Upper lobe of right lung (tissue), 1 donor: ENCODE measurements at places on chromosomes 2 and 18. TPM values are rescaled to one million over a fixed set of nuclear protein-coding genes. Genes with fewer than 3 reads are reported as not detected.

The CNRIP1 gene
- total RNA-seq = 23.8 TPM

- no peaks in the 10 kb centered on the region for H3K27me3 ChIP-seq
- no peak overlapping the region for H3K4me3 ChIP-seq
- no peak for DNase-seq
- no peaks in the 10 kb centered on the region for H3K4me1 ChIP-seq
Measured at GRCh38 chr18:78939734-78940494, 39.7 kb upstream of the SALL3 start.

GRCh38 chr18:58135183-58135641 lies 91.2 kb downstream of the NEDD4L start:
- H3K4me1 ChIP-seq = peaks cover 17% of the 10 kb centered on the region
- no peak overlapping the region for H3K4me3 ChIP-seq
- no peaks in the 10 kb centered on the region for H3K27me3 ChIP-seq
- no peak for DNase-seq
- no peak overlapping the region for H3K27ac ChIP-seq
- no peaks in the 10 kb centered on the region for H3K36me3 ChIP-seq

DNA sequence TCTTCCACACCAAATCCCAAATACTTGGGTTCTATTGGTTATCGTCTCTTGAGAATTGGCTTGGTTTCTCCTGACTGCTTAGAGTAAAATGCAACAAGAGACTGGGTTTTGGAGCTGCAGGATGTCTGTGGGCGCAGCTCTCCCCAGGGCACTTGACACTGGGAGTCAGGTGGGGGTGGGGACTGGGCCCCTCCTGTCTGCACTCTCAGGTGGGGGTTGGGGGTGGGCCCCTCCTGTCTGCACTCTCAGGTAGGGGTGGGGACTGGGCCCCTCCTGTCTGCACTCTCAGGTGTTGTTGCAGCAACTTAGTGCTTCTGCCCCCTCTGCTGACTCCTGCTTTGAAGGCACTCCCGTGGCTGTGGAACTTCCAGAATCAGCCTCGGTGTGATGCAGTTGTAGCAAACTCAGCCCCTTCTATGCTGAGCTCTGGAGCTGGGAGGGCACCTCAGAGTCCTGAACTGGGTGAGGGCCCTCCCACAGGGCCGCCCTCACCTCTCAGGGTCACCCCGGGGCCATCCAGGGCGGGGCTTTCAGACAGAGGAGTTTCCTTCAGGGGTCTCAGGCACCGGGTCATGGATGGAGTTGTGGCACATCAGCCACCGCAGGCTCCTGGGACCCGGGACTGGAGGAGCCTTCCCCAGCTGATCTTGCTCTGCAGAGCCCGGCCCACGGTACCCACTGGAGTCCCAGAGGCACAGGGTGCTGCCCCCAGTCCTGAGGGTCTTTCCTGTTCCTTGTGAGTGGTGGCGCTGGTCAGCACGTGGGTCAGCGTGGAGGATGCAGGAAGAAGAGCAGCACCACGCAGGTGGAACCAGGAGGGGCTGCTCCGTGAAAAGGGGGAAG lies 22.9 kb upstream of the CIDEA start:
- H3K4me3 ChIP-seq = no peak overlapping the region
- H3K36me3 ChIP-seq = no peaks in the 10 kb centered on the region
- H3K27me3 ChIP-seq = no peaks in the 10 kb centered on the region
- no peak for DNase-seq
- H3K27ac ChIP-seq = no peak overlapping the region
- no peaks in the 10 kb centered on the region for H3K4me1 ChIP-seq

The PCARE gene
- 0.55 TPM for total RNA-seq

DNA sequence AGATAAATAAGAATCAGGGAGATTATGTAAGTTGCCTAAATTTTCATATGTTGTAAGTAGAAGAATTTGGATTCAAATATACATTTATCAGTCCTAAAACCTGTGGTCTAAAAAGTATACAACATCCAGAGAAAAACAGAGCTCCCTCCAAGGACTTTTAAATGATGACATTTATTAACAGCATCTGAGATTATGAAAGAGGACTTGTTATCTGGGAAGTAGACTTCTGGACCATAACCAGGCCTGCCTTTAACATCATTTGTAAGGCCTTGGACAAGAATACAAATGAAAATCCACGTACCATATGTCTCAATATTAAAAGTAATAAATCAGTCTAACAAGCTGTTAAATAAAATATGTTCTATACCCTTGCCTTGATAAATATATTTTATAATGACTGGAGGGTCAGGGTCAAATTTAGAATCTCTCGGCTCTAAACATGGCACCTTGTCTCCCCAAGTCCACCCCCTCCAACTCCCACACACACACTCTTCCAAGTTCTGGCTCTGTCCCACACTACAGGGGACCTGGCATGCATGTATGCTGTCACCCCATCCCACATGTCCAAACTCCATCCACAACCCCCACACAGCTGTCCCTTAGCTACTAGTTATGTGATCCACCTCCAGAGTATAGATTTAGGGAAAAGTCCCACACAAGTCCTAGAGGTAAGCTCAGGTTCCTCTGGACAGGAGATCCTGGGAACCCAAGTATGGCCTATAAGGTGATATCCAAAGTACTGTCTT lies 382.6 kb downstream of the CDH2 start:
- H3K27me3 ChIP-seq = no peaks in the 10 kb centered on the region
- H3K36me3 ChIP-seq = no peaks in the 10 kb centered on the region
- no peak overlapping the region for H3K4me3 ChIP-seq
- DNase-seq = no peak
- no peak overlapping the region for H3K27ac ChIP-seq

- no peak overlapping the region for H3K27ac ChIP-seq
- no peaks in the 10 kb centered on the region for H3K36me3 ChIP-seq
- H3K27me3 ChIP-seq = peaks cover 10% of the 10 kb centered on the region
- no peak overlapping the region for H3K4me3 ChIP-seq
Measured at GRCh38 chr2:88919087-88919738, 227.7 kb downstream of the RPIA start.

DNA sequence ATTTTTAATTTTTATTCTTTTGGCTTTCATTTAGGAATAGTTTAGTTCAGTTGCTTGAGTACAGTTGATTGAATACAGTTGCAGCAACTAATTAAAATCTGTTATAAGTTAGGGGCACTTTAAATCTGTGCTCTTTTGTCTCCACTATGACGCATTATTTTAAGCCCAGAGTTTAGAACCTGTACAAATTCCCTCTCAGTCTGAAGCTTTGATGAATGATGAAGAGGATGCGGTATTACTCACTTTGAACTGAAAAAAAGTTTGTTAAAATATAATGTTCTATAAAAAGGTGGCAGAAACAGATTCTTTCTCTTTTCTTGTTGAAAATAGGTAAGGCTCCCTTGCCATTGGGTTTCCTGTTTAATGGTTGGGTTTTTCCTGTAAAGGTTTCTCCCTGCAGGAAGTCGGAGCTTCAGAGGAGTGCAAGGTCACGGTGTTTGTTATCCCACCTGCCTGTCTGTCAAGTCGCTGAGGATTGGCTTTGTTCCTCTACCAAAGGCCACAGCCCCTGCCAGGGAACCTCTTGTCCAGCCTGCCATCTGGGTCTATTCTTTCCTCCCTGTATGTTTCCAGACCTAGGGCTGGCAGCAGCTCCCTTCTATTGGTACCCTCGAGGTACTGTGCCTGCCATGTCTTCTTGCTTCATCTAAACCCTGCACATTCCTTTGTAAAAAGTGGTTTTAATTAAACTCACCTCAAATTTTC lies 43.8 kb upstream of the FN1 start:
- no peak for DNase-seq
- no peak overlapping the region for H3K27ac ChIP-seq
- H3K4me1 ChIP-seq = no peaks in the 10 kb centered on the region
- no peaks in the 10 kb centered on the region for H3K36me3 ChIP-seq

The KCNG2 gene
- 0.46 TPM for total RNA-seq

The SERPINB10 gene
- not detected for total RNA-seq

- H3K4me1 ChIP-seq = no peaks in the 10 kb centered on the region
- no peaks in the 10 kb centered on the region for H3K27me3 ChIP-seq
- no peaks in the 10 kb centered on the region for H3K36me3 ChIP-seq
Measured at GRCh38 chr2:176999301-176999700, 213.3 kb upstream of the HNRNPA3 start.

The FHOD3 gene
- total RNA-seq = 1.9 TPM

GRCh38 chr18:635171-635570 lies 22.3 kb upstream of the TYMS start:
- no peak for DNase-seq
- no peak overlapping the region for H3K4me3 ChIP-seq
- no peaks in the 10 kb centered on the region for H3K27me3 ChIP-seq

GRCh38 chr2:38260469-38260868 lies 116.6 kb downstream of the ATL2 start:
- no peaks in the 10 kb centered on the region for H3K4me1 ChIP-seq
- H3K27ac ChIP-seq = no peak overlapping the region
- H3K36me3 ChIP-seq = no peaks in the 10 kb centered on the region
- no peak for DNase-seq
- no peak overlapping the region for H3K4me3 ChIP-seq

GRCh38 chr18:3367491-3368091 lies 82.4 kb upstream of the TGIF1 start:
- DNase-seq = no peak
- no peak overlapping the region for H3K27ac ChIP-seq
- no peak overlapping the region for H3K4me3 ChIP-seq
- H3K4me1 ChIP-seq = no peaks in the 10 kb centered on the region

DNA sequence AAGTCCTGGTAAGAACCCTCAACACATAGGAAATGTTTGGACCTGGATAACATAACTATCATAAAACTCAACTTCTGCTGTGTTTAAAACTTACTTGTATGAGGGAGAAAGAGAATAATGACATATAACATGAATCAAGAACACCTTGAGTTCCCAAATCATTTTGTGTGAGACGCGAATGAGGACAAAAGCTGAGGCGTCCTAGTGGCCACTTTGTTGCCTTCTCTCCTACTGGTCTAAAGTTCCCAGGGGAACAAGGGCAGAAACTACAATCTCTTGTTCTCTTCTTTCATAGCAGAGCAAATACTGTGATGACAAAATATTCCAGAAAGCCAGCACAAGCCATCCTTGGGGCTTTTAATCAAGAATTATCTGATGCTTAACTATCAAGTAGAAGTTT lies 8.3 kb upstream of the LCT start:
- H3K36me3 ChIP-seq = peaks cover 42% of the 10 kb centered on the region
- peaks cover 12% of the 10 kb centered on the region for H3K4me1 ChIP-seq
- no peak overlapping the region for H3K27ac ChIP-seq
- no peak overlapping the region for H3K4me3 ChIP-seq
- H3K27me3 ChIP-seq = no peaks in the 10 kb centered on the region
- DNase-seq = no peak

DNA sequence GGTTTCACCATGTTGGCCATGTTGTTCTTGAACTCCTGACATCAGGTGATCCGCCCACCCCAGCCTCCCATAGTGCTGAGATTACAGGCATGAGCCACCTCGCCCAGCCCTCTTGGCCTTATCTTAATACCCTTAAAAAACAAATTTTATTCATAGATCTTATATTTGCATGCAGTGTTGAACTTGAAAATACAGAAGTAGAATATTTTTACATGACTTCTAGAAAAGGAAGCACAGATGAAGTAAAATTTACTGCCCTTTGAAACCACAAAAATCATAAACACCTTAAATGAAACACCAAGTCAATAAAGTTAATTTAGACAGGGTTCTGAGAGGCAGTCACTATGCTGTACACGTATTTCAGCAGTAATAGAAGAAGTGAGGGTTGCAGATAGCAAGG lies 145.7 kb downstream of the CERS6 start:
- H3K36me3 ChIP-seq = no peaks in the 10 kb centered on the region
- no peak overlapping the region for H3K27ac ChIP-seq
- H3K27me3 ChIP-seq = no peaks in the 10 kb centered on the region
- H3K4me1 ChIP-seq = no peaks in the 10 kb centered on the region

DNA sequence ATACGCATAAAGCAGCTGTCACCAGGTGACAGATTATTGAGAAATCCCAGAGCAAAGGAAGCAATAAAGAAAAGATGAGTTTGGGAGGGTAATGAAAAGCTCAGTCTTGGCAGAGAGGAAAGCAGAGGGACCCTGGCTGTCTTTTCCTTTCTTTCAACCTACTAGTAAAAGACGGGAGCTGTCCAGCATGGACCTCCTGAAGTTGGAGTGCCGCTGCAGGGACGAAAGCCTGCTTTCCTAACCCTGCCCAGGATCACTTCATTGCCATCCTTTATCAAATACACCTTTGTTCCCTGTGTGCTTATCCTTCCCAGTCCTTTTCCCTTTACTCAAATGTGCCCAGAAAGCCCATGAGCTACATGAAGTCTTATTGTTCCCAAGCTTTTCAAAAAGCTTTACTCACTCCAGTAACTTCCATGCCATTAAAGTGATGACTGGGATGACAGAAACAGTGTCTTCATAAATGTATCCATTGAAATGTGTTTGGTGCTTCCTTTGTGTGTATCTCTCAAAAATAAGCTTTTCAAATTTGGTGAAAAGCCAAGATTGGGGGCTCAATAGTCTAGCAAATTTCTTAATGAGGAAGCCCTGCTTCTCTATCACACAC lies 3.7 kb upstream of the SPR start:
- H3K4me3 ChIP-seq = no peak overlapping the region
- no peak for DNase-seq
- H3K27ac ChIP-seq = no peak overlapping the region
- peaks cover 14% of the 10 kb centered on the region for H3K4me1 ChIP-seq
- peaks cover 10% of the 10 kb centered on the region for H3K27me3 ChIP-seq

The LONRF2 gene
- total RNA-seq = 4.2 TPM

DNA sequence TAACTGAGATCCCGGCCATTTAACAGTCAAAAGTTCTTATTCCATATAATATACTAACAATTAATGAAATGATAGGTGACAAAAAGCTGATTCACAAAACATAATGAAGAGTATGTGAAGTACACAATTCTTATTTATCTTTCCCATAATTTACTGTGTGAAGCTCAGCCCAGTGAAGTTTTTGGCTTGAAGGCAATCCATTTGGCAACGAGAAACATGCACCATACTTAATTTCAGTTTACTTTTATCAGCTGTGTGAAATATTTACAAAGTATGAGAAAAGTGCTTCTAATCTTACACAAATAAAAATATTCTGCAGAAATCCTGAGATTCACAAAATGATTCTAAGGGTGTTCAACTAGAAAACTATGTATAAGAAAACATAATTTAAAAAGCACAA lies 12.3 kb downstream of the FAM98A start:
- no peak overlapping the region for H3K4me3 ChIP-seq
- DNase-seq = no peak
- peaks cover 62% of the 10 kb centered on the region for H3K36me3 ChIP-seq
- peaks cover 13% of the 10 kb centered on the region for H3K4me1 ChIP-seq
- no peak overlapping the region for H3K27ac ChIP-seq
- H3K27me3 ChIP-seq = no peaks in the 10 kb centered on the region

- no peak for DNase-seq
- no peaks in the 10 kb centered on the region for H3K27me3 ChIP-seq
- peaks cover 13% of the 10 kb centered on the region for H3K4me1 ChIP-seq
- no peak overlapping the region for H3K27ac ChIP-seq
- no peaks in the 10 kb centered on the region for H3K36me3 ChIP-seq
Measured at GRCh38 chr2:54541995-54542394, 85.9 kb downstream of the SPTBN1 start.

DNA sequence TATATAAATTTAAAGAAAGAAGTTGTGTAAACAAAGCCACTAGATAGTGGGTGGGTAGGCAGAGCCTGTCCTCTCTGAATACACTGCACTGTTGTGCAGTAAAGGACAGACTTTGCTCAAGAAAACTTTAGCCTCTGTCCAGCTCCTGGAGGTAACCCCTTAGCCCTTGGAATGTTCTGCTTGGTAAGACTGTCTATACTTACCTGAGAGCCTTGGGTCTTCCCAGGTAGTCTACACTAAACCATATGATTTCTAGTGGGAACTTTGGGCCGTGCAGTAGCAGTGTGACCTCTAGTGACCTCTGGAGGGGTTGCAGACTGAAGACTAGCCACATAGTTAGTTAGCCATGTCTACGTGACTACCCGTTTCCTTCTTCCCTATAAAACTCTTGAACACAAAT lies 678.3 kb upstream of the NRXN1 start:
- no peak overlapping the region for H3K4me3 ChIP-seq
- H3K27me3 ChIP-seq = no peaks in the 10 kb centered on the region
- no peak for DNase-seq
- no peak overlapping the region for H3K27ac ChIP-seq
- H3K4me1 ChIP-seq = no peaks in the 10 kb centered on the region
